GM12892 (cell line): ENCODE measurements at places on chromosomes 3 and 15.

- no peak for DNase-seq
Measured at GRCh38 chr3:184986366-184986889, 166.4 kb downstream of the C3orf70 start.

GRCh38 chr3:194095464-194095863 is 40.5 kb upstream of the HES1 start:
- DNase-seq, result no peak

GRCh38 chr3:88013592-88013991 is 45.2 kb downstream of the CGGBP1 start:
- no peak for DNase-seq

GRCh38 chr3:122200661-122201060 is 17.2 kb downstream of the CASR start:
- no peak for DNase-seq

DNA sequence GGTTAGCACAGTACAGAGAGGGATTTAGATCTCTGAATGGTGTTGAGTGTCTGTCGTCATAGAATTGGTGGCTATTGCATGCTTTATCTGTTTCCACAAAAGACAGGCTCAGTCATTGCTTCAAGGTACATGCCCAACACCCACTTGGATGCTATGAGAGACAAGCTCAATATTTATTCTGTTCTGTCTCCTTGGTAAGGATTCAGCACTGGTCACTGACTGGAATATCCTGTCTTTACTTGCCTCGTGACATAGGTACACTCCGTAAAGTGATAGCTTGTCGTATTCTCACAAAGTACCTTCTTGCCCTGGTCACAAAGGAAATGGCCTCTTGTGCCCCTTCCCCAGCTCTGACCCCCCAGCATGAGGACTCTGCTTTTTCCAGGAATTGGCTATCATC is 72.8 kb upstream of the CTNNB1 start:
- no peak for DNase-seq

GRCh38 chr3:21269882-21270281 is 481.1 kb downstream of the ZNF385D start:
- DNase-seq, result no peak

GRCh38 chr3:53493963-53494791 is at the start of gene CACNA1D:
CACNA1D (plus strand) TSS chr3:53494611; CDS start chr3:53495167, 556 bp downstream.
- peak; percentile 33 for DNase-seq

DNA sequence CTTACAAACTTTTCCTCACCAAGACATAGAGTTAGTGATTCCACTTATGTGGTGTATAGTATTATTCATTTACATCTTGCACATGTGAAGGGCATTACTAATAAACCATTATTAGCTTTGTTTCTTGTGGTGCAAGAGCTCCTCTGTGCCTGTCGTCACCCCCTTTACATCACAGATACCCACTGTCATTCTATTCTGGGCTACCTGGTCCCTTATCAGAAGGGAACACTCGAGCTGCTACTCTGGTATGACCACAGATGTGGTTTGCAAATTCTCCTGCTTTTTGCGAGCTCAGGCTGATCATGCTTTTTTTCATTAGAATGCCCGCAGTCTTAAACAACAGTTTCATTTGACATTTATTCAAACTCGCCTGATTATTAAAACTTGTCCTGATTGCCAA is 13.9 kb upstream of the SENP2 start:
- DNase-seq, result no peak

- DNase-seq, result no peak
Measured at GRCh38 chr3:149020196-149020838, 29.0 kb downstream of the GYG1 start.

- DNase-seq, result no peak
Measured at GRCh38 chr3:150945226-150946032, 27.1 kb downstream of the CLRN1 start.

GRCh38 chr3:112247350-112247749 is 46.7 kb downstream of the SLC9C1 start:
- no peak for DNase-seq

GRCh38 chr15:52162876-52163275 is 28.3 kb downstream of the GNB5 start:
- no peak for DNase-seq

- DNase-seq, result no peak
Measured at GRCh38 chr3:164352991-164353390, 725.3 kb downstream of the SI start.

- DNase-seq, result no peak
Measured at GRCh38 chr3:16893618-16894200, 9.0 kb downstream of the PLCL2 start.

DNA sequence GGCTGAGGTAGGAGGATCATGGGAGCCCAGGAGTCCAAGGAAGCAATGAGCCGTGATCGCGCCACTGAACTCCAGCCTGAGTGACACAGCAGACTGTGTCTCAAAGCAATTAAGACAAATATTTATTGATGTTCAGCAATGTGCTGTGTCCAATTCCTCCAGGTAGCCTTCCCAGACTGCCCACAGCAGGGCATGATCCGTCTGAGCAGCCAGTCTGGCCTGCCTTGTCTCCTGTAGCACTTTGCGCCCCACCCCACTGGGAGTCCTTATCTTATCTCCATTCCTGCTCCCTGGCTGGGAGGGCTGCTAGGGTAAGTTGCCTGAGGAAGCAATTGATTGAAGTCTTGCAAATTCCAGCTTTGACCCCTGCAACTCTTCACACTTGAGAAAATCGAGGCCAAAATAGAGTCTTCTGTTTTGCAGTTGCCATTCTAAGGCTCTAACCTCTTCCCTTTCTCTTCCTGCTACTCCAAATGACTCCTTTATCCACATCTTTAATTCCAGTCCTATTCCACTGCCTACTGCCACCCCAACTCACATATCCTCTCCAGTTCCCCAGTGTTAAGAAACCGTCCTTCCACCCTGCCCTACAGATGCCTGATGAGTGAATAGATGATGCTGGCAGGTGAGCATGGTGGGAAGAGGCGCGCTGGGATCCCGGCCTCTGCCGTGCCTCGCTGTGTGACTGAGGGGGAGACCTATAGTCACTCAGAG is 26.9 kb upstream of the LCTL start:
- no peak for DNase-seq

DNA sequence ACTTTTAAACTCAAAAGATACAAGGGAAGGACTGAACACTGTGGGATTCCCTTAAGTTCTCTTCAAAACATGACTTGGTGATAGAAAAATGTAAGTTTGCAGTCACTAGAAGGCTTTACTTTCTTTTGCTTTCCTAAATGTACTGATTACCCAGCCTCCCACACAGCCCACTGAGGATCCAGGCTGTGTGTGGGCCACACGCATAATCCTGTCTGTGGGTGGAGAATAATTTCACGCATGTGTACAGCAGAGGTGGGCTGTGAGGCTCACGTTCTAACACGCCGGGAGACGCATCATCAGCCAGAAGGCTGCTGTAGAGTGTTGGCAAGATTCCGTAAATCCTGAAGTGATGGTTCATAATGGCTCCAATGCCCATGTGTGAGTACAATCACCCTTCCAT is 165.5 kb downstream of the CLSTN2 start:
- no peak for DNase-seq

DNA sequence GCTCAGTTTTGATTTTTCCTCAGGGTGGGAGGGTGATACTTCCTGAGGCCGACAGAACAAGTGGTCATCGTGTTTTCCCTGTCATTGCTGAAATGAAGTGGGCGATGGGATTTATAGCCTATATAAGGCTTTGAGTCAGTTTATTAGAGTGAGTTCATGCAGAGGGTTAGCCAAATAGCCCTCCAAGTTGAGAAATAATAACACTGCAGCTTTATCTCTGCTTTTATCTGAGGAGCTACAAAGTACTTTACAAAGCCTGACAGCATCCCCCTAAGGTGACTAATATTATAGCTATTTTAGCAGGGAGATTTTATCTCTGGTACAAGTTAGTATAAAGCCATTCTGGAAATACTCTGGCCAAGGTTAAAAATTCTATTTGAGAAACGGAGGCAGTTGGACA is 389.6 kb downstream of the MFSD1 start:
- no peak for DNase-seq

- DNase-seq, result no peak
Measured at GRCh38 chr3:52162250-52162872, 8.1 kb upstream of the POC1A start.

DNA sequence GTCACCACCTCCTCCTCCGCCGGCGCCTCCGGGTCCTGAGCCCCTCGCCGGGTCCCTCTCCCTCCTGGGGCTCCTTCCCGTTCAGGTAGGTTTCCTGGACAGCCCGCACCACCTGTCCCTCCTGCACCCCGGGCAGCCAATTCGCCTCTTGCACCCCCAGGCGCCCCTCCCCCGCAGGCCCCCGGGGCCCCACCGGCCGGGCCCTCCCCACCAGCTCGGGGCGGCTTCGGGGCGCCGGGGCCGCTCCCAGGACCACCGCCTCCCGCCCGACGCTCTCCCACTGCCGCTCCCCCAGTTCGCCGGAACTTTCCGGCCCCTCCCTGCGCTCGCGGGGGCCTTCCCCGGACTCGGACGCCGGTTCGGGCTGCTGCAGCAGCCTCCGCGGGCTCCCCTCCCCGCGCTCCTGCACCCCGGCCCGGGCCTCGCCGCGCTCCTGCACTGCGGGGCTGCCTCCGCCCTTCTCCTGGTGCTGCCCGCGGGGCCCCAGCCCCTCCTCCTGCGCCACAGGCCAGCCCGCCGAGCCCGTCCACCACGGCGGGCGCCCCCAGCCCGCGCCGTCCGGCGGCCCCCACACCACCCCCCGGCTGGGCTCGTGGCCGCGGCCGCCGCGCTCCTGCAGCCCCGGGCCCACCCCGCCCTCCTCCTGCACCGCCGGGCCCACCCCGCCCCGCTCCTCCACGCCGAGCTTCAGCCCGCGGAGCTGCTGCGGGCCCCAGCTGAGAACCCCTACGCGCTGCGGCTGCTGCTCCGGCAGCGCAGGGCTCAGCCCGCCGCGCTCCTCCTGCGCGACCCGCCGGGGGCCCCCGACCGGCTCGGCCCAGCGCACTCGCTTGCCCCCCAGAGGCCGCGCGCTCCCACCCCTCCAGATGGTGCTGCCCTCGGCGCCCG is 587 bp upstream of the TNK2 start:
- no peak for DNase-seq

GRCh38 chr3:38950581-38950980 is 101.2 kb downstream of the SCN11A start:
- no peak for DNase-seq

DNA sequence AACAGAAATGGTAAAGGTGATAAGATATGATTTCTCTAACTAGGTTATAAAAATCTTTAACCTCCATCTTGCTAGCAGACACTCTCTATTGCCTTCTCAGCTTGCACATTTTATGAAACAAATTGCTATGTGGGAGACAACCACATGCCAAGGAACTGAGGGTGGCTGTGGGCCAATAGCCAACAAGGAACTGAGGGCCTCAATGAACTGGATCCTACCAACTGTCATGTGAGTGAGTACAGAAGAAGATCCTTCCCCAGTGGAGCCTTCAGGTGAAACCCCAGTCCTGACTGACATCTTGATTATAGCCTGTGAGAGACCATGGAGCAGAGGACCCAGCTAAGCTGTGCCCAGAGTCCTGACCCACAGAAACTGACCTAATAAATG is 129.2 kb upstream of the LRIG1 start:
- no peak for DNase-seq

DNA sequence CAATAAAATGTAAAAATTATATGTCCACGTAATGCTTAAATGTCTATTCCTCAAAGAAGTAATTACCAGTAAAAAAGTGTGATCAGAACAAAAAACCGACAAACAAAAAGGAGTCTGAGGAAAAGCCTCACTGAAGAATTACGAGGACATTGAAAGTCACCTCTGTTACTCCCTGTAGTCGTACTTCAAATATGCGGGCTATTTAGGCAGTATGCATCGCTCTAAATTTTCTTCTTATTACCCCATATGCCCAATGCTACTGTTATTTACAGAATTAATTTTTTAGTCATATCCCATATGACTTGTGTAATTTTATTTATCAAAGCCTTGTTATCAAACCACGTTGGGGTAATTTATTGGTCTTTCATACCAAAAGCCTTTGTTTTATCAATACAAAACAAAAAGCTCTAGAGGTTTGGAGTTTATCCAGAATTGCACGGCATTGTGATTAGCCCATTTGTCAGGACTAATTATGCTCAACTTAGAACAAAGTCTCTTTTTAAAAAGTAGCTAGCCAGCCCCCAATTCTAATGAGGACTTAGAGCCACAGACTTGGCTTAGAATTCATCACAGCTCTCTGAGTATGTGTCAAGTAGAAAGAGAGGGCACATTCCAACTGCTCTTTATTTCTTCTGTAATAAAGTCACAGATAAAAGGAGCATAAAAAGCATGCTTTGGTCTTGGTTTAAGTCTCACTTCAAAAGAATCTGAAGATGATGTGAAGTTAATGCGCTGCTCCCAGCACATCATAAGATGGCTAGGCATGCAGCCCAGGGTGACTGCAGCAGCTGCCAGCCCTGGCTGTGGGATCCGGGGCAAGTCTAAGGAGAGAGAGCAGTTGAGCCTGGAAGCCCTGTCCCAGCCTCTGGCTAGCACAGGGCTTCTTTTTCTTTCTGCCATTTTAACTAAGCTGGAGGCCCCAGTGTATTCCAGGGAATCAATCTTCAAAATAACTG is 521.0 kb downstream of the GABRG3 start:
- no peak for DNase-seq

- no peak for DNase-seq
Measured at GRCh38 chr3:165389064-165389463, 192.9 kb upstream of the SLITRK3 start.

DNA sequence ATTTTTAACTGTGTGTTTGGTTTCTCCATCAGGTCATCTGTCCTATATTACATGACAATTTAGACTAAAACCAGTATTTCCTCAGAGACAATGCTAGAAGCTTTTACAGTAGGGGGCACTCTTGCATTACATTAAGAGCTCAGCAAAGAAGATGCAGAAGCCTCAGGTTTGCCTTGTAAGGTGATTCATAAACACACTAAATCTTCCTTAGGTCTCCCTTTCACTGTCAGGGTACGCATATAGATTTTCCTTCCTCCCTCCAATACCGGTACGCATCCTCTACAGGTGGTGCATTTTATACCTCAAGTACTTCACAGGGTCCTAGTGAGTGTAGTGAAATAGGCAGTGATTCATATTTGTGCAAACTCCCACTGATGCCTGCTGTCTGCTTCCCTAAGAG is 46.5 kb downstream of the CD86 start:
- DNase-seq, result no peak
